ENCODE measurements at places on chromosomes 5 and 9.

DNA sequence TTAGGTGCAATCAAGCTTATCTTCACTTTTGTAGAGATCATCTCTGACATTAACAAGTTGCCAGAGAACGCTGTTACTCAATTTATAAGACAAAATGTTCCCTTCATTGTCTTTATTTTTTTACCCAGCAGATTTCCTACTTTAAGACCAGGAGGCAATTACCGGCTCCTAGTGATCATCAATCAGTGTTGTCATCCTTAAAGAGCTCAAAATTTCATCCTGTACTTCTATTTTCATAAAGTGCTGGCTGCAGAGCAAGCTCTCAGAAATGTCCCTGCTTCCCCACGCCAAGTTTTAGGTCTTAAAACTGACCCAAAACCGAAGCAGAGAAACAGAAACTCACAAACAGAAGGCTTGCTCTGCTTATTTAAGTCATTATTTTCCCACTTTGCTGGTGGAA, 82.9 kb downstream of the PJA2 start:
- no peak for DNase-seq

GRCh38 chr5:1130218-1130946, 18.5 kb upstream of the SLC12A7 start:
- peak; percentile 92 for DNase-seq

- no peak for DNase-seq
Observed at GRCh38 chr9:103902263-103902662, 191.8 kb upstream of the SMC2 start.

DNA sequence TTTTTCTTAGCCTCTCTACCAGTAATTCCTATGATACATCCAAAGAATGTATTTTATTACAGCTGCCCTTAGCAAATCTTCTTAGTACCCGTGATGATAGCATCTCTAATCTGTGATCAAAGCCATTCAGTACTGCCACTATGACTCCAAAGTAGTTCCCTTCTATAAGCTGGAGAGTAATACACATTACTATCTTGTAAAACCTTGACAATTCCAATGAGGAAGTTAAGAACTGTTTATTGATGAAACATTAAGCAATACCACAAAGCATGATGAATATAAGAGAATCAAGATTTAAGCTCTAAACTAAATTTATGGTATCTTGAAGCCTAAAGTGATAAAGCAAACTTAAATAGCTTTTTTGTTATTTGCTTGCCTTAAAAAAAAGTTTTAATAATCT, 86.1 kb downstream of the SMIM23 start:
- no peak for DNase-seq

- no peak for DNase-seq
Observed at GRCh38 chr9:107730666-107731065, 241.1 kb upstream of the KLF4 start.

DNA sequence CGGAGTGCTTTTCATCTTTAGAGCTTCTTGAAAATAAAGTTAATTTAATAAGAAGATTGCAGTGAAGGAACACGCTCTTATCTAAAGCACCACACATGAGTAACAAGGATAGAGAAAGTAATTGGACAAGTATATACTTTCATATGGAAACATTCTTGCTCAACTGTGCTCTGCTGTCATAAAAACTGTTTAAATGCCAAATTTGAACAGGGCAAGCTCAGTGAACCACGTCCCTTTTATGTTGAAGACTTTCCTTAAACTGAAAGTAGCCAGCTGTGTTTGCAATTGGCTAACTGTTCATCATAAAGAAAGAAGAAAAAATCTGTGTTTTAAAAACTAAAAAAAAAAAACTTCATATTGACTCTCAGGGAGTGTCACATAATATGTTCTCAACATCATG, 1610.7 kb upstream of the C9orf72 start:
- DNase-seq, result no peak

DNA sequence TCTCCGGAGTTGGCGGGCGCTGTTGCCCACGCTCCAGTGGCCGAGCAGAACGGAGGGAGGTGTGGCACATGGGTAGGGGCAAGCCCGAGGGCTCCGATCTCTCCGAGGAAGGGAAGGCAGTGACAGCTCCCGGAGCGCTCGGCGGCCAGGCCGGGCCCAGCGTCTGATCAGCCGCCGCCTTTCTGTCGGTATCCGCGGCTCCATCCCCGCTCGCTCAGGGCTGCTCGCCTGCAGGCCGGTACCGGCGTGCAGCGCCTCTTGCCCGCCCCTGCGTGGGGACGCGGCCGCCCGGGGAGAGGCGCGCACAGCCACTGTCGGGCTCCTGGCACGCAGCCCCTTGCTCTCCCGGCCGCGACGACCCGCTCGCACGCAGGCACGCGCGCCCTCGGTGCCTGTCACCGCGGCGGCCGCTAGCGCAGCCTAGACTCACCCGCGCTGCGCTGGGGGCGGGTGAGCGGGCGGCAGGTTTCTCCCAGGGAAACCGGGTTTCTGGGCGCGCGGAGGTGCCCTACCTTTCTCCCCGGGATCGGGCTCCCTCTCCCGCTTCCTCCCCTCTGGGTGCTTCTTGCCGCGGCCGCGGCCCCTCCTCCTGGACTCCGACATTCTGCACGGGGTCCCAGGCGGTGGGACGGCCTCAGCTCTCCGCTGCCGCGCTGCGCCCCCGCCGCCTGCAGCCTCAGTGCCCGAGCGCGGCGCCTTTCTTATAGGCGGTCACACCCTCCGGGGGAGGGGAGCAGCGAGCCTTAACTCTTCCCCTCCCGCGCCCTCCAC, 108.4 kb downstream of the PSD2 start:
- DNase-seq, result no peak

- no peak for DNase-seq
Observed at GRCh38 chr9:127566351-127567001, 45.6 kb upstream of the STXBP1 start.

DNA sequence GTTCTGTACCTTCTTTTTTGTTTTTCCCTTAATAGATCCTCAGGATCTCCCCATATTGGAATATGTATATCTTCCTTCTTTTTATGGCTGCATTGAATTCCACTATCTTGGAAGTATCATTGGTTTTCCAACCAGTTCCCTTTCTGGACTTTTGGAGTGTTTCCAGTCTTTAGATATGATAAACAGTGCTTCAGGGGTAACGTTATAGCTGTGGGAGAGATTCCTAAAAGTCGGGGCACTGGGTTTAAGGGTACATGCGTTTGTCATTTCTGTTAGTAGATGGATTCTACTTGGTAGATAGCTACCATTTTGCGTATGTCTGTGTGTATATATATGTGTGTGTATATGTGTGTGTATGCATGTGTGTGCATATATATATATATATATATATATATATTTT, 42.0 kb downstream of the EXOSC2 start:
- no peak for DNase-seq

- peak; percentile 77 for DNase-seq
Observed at GRCh38 chr9:137383081-137383783, 39.7 kb downstream of the EXD3 start.

GRCh38 chr5:58490402-58491050, 709 bp upstream of the GAPT start:
- no peak for DNase-seq

DNA sequence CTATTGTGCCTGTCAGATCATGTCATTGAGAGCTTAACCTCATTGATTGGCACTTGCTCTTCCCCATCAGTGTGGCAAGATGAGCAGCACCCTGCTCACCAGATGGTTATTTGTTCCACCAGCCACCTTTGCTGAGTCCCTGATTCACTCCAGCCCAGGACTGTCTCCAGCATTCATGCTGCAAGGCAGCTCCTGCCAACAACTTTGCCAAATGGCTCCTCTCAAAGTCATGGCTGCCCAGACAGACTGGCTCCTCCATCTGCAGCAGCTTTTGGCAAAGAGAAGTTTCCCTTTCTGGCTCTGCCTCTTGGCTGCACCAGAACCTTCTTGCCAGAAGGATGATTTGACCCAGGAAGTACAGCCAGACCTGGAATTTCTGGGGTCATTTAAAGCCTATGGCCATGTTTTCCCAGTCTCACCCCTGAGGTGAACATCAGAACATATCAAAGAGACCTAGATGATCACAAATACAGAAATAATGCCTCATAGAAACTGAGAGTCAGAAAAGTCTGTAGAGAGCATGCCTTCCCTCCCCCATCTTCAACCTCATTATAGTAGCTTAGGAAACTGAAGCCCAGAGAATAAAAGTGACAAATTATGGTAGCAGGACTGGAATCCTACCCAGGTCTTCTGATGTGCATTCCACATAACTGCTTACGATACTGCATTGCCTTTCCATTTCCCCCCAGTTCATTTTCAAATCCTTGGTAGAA, 10.4 kb downstream of the PPP2R2B start:
- no peak for DNase-seq

GRCh38 chr5:177010153-177010552, 3.6 kb upstream of the UIMC1 start:
- no peak for DNase-seq

GRCh38 chr5:139982157-139982974, 60.7 kb downstream of the NRG2 start:
- DNase-seq, result no peak

DNA sequence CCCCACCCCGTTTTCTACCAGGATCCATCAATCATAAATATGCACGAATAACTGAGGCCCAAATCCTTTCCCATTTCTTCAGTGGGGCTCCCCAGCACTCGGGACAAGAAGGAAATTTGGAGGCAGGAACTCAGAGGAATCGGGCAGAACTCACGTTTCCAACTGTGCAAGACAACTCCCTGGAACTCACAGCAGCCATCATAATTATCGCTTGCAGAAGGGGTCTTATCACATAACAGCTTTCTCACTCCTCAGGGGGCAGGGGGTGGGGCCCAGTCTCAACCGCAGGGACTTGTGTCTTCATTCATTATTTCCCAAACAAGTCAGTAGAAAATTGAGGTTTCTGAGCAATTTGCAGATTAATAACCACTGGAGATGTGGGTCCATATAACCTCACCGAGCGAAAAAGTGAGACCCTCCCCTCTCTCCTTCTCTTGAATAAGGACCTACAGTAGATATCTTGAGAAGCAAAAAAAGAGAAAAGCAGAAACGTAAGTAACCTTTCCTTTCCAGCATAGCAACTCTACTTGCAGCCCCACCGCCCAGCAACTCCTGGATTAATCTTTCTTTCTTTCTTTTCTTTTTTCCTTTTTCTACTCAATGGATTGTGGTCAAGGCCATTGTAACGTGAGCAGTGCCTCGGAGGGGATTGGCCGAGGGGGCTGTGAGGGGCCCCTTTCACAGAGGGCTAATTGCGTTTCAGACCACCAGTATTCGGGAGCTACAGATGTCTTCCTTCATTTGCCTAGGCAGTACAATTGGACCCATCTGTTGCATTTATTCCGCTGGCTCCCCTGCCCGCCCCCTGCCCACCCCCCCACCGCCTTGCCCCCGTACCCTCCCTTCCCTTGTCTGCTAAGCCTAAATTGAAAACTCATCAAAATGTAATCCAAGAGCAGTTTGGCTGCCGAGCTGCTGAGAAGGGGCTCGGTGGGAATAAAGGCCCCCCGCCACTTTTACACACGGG, 24.7 kb upstream of the TIFAB start:
- DNase-seq, result no peak

DNA sequence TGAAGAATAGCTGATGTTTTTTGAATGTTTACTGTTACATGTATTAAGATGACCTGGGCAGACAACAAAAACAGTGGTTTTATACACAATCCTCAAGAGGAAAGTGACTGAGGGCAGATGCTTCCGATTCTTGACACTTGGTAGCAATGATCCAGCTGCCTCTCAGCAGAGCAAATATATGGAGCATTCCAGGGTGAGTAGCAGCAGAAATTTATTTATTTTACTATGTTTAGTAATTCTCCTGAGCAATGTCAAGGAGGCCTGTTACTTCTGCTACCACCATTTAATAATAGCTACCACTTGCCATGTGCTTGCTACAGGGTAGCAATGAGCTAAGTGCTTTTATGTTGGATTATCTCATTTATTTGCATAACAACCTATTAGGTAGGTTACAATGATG, 69.1 kb upstream of the NR3C1 start:
- no peak for DNase-seq

DNA sequence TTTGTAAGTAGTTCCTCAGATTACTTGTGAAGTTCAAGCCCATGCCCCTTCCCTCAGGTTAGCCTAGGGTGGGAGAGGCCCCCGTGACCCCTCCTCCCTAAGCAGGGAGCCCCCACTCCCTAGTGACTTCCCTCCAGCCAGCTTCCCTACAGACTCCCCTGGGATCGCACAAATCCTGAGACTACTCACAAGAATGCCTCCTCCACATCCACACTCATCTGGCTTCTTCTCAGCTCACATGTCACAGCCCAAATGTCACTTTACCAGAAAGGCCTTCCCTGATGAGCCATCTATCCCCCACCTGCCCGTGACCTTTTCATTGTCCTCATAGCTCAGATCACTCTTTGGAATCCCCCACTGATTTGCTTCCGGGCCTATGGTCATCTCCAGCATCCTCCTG, 96.7 kb upstream of the ARAP3 start:
- DNase-seq, result no peak

GRCh38 chr5:31156631-31157160, 36.8 kb upstream of the CDH6 start:
- no peak for DNase-seq

- no peak for DNase-seq
Observed at GRCh38 chr5:147240266-147240985, 5.6 kb downstream of the STK32A start.

DNA sequence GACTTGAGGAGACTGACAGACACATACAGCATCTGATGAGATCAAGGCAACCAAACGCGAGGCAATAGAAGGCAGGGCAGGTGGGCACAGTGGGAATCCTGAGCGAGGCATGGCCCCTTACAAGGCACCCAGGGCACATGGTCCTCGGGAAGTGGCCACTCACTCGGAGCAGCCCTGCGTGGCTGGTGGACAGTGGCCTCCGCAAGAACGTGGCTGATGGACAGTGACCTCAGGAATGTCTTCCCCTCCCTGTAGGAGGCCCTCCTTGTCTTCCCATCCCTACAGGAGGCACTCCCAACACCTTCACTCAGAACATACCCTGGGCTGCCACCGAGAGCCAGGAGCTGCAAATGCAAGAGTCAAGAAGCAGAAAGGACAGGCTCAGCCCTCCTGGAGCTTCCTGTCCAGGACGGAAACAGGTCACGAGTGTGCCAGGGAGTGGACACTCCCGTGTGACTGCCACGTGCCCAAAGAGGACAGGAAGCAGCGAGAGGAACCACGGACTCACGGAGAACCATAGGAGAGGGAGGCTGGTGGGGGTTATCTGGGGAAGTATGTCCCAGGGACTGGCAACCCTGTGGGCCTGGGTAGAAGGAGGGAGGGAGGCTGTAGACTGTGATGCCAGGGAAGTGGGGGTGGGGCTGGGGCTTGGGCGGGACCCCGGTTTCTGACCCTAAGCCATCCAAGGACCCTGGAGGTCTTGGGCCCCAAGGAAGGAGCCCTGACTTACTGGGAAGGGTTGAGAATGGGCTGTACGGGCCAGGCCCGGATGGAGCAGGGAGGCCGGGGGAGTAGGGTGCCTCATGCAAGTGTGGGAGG, 321.9 kb upstream of the IRX4 start:
- DNase-seq, result no peak

- no peak for DNase-seq
Observed at GRCh38 chr5:53642061-53642460, 81.6 kb downstream of the NDUFS4 start.

All from NCI-H1417 treated with DMSO at 0.1 percent for 48 hours (cell line).